ENCODE measurements at places on chromosomes 7 and 10.

- H3K4me1 ChIP-seq = no peaks in the 10 kb centered on the region
- H3K27ac ChIP-seq = no peak overlapping the region
- no peaks in the 10 kb centered on the region for H3K27me3 ChIP-seq
Observed at GRCh38 chr10:6470894-6471618, 109.0 kb downstream of the PRKCQ start.

GRCh38 chr7:138981332-138982203, at the start of gene KIAA1549:
Gene KIAA1549 (minus strand): TSS chr7:138981389. CDS start chr7:138981269, 120 bp downstream.
- no peaks in the 10 kb centered on the region for H3K27me3 ChIP-seq
- peak within 1 kb of the TSS; percentile 46 for H3K27ac ChIP-seq
- H3K4me1 ChIP-seq = peaks cover 9% of the 10 kb centered on the region
- DNase-seq = peak; percentile 78
- no peaks in the 10 kb centered on the region for H3K36me3 ChIP-seq

DNA sequence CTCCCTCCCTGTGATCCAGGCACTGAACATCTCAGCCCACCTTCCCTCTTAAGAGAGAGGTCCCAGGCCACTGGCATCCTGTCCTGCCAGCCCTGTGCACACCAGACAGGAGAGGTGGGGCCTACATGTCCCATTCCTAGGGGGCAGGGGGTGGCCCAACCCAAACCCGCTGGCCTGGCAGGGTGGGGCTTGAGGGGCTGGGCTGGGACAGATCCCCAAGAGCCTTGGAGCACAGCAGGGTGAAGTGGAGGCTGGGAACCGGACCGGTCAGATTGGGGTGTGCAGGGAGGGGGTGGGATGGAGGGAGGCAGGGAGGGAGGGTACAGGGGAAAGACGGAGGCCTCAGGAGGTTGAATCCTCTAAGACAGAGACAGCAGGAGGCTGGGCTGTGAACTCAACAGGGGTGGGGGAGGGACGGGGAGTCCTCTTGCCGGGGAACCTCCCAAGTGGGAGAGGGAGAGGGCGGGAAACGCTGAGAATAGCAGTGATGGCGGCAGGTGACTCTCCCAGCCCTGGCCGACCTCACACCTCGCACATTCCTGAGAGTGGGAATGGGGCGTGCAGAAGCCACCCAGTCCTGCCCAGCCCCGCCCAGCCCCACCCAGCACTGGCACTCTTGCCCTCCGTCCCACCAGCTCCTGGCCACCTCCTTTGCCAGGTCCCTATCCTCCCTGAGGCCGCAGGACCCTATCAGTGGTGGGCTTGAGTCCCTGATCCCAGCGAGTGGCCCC, 6.7 kb downstream of the TSC22D4 start:
- H3K36me3 ChIP-seq = no peaks in the 10 kb centered on the region
- DNase-seq = no peak
- peaks cover 2% of the 10 kb centered on the region for H3K4me1 ChIP-seq
- no peak overlapping the region for H3K4me3 ChIP-seq
- no peak overlapping the region for H3K27ac ChIP-seq

- H3K4me3 ChIP-seq = no peak overlapping the region
- no peak overlapping the region for H3K27ac ChIP-seq
- DNase-seq = no peak
- no peaks in the 10 kb centered on the region for H3K27me3 ChIP-seq
- H3K4me1 ChIP-seq = peaks cover 13% of the 10 kb centered on the region
Observed at GRCh38 chr10:71277914-71278665, 41.0 kb upstream of the SLC29A3 start.

DNA sequence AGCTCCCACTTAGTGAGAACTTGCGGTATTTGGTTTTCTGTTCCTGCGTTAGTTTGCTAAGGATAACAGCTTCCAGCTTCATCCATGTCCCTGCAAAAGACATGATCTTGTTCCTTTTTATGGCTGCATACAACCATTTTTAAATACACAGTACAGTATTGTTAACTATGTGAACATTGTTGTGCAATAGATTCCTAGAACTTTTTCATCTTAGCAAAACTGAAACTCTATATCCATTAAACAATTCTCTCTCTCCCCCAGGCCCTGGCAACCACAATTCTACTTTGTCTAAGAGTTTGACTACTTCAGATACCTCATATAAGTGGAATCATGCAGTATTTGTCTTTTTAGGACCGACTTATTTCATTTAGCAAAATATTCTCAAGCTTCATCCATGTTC, 72.4 kb upstream of the CAPZA2 start:
- no peak overlapping the region for H3K27ac ChIP-seq
- no peaks in the 10 kb centered on the region for H3K36me3 ChIP-seq
- DNase-seq = no peak
- no peaks in the 10 kb centered on the region for H3K27me3 ChIP-seq

DNA sequence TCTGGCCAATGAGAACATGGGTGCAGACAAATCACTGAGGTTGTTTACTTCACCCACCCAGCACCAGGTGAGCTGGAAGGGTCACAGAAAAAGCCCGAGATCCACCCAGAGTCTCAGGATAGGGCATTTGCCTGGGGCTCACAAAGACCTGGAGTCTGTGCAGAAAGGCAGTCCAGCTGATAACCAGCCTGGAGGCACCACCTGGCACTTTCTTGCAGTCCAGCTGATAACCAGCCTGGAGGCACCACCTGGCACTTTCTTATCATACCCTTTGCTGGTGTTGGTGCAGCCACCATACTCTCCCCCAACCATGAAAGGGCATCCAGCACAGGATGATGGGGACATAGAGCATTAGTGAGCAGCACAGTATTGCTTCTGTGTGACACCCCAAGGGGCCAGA, 104.1 kb downstream of the PPP1R3C start:
- H3K4me1 ChIP-seq = no peaks in the 10 kb centered on the region
- no peaks in the 10 kb centered on the region for H3K27me3 ChIP-seq
- DNase-seq = no peak

- no peaks in the 10 kb centered on the region for H3K36me3 ChIP-seq
- no peaks in the 10 kb centered on the region for H3K4me1 ChIP-seq
- H3K27ac ChIP-seq = no peak overlapping the region
- H3K27me3 ChIP-seq = no peaks in the 10 kb centered on the region
- no peak overlapping the region for H3K4me3 ChIP-seq
- DNase-seq = no peak
Observed at GRCh38 chr10:31140716-31141115, 109.1 kb upstream of the ZNF438 start.

GRCh38 chr7:25752154-25752553, 399.8 kb upstream of the NFE2L3 start:
- no peaks in the 10 kb centered on the region for H3K27me3 ChIP-seq
- H3K27ac ChIP-seq = no peak overlapping the region
- H3K4me1 ChIP-seq = peaks cover 3% of the 10 kb centered on the region
- no peak overlapping the region for H3K4me3 ChIP-seq
- no peaks in the 10 kb centered on the region for H3K36me3 ChIP-seq

- no peak overlapping the region for H3K27ac ChIP-seq
- no peaks in the 10 kb centered on the region for H3K36me3 ChIP-seq
- H3K27me3 ChIP-seq = no peaks in the 10 kb centered on the region
Observed at GRCh38 chr7:96310110-96310509, 11.8 kb downstream of the SLC25A13 start.

- H3K36me3 ChIP-seq = no peaks in the 10 kb centered on the region
- H3K27ac ChIP-seq = no peak overlapping the region
- H3K4me1 ChIP-seq = no peaks in the 10 kb centered on the region
- H3K27me3 ChIP-seq = no peaks in the 10 kb centered on the region
- no peak overlapping the region for H3K4me3 ChIP-seq
Observed at GRCh38 chr10:26448292-26448691, 10.2 kb downstream of the APBB1IP start.

DNA sequence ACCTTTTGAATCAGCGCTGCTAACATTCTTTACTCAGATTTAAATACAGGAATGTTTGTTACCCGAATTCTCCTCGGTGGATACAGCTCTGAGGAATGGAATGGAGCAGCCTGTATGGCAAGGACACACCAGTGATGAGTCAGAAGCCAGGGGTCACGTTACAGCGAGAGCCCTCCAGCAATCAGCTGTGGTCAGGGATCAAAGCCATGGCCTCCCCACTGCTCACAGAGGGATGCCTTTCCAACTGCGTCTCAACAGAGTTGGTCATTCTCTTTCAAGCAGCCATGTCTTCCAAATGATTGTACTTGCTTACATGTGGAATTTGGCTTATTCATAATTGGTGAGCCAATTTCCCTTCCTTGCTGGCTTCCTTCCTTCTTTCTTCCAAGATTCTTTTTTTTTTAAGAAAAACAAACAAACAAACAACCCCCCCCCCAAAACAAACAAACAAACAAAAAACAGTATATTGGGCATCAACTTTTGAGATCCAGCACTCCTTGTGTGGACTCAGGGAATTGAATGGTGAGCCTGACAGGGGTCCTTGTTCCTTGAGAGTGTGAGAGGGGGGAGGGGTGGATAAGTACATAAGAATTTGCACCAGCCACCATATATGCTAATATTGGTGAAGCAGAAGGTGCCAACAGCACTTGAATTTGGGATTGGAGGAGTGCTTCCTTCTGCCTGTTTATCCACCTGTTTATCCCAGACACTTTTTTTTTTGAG, 100.2 kb downstream of the ATXN7L1 start:
- H3K4me1 ChIP-seq = peaks cover 21% of the 10 kb centered on the region
- no peak overlapping the region for H3K4me3 ChIP-seq
- DNase-seq = peak; percentile 99
- H3K27me3 ChIP-seq = peaks cover 2% of the 10 kb centered on the region
- H3K36me3 ChIP-seq = no peaks in the 10 kb centered on the region

DNA sequence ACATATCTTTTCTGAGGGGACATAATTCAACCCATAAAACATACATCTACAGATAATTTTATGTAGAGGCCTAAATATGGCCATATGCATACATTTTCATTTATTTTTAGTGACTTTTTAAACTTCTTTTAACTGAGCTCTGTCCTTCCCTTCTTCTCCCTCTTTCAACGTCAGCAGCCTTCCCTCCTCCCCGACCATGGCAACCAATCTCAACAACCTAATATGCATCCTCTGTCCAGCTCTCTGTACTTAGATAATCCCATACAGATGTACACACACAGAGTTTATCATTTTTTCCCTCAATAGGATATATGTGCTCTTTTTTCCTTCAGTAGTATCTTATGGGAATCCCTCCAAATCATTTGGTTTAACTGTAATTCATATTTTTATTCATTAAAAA, 94.3 kb downstream of the CCDC71L start:
- DNase-seq = no peak
- H3K27ac ChIP-seq = no peak overlapping the region
- H3K36me3 ChIP-seq = no peaks in the 10 kb centered on the region
- peaks cover 7% of the 10 kb centered on the region for H3K4me1 ChIP-seq
- no peak overlapping the region for H3K4me3 ChIP-seq

DNA sequence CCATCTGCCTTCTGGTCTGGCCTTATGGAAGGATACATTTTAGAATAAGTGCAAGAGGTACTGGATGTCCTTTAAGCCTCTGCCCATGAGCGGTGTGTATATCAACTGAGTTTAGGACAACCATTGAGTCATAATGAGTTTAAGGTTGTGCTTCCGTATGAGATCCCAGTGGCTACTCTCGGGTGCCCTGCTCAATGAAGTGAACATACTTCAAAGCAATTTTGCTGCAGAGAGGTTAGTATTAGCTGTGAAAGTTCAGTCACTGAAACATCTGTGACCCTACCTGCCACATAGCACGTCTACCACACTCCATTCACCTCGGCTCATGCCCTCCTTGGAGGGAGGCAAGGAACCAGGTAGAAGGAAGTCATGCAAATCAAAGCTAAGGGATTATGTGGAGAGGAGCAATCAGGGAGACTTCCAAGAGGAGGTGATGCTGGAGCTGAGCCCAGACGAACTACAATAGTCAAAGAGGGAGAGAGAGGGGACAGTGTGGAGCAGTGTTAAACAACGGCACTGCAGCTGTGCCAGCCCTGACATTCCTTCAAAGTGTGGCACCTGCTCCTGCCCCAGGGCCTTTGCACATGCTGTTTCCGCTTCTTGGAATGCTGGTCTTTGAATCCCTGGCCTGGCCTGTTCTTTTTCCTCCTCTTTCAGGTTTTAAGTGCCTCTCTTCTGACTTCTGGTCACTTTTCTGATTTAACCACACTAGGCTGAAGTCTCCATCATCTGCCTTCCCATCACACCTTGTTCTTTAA, 25.4 kb downstream of the BTBD16 start:
- no peaks in the 10 kb centered on the region for H3K4me1 ChIP-seq
- H3K36me3 ChIP-seq = no peaks in the 10 kb centered on the region
- no peaks in the 10 kb centered on the region for H3K27me3 ChIP-seq
- no peak overlapping the region for H3K4me3 ChIP-seq
- no peak for DNase-seq

GRCh38 chr10:50506861-50507573, 116.7 kb downstream of the SGMS1 start:
- H3K36me3 ChIP-seq = no peaks in the 10 kb centered on the region
- H3K27me3 ChIP-seq = no peaks in the 10 kb centered on the region
- peaks cover 8% of the 10 kb centered on the region for H3K4me1 ChIP-seq

GRCh38 chr10:132659206-132660091, 121.9 kb downstream of the INPP5A start:
- H3K4me1 ChIP-seq = no peaks in the 10 kb centered on the region
- no peak overlapping the region for H3K4me3 ChIP-seq
- no peaks in the 10 kb centered on the region for H3K27me3 ChIP-seq
- H3K36me3 ChIP-seq = no peaks in the 10 kb centered on the region
- DNase-seq = no peak

DNA sequence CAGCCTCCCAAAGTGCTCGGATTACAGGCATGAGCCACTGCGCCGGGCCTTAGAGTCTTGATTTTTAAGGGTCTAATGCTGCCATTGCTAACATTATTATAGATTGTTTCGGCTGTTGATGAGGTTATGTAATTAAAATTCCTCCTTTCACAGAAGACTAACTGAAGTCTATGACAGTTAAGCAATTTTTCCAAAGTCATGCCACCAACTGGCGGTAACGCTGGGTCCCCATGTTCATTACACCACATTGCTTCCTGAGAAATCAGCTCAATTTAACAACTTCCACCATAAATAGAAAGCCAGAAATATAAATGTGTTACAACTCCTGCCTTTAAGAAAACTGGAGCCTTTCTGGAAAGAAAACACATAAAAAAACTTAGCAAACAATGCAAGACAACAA, 3.5 kb downstream of the ERLIN1 start:
- H3K4me1 ChIP-seq = peaks cover 2% of the 10 kb centered on the region
- H3K4me3 ChIP-seq = no peak overlapping the region
- no peak overlapping the region for H3K27ac ChIP-seq
- H3K36me3 ChIP-seq = no peaks in the 10 kb centered on the region

DNA sequence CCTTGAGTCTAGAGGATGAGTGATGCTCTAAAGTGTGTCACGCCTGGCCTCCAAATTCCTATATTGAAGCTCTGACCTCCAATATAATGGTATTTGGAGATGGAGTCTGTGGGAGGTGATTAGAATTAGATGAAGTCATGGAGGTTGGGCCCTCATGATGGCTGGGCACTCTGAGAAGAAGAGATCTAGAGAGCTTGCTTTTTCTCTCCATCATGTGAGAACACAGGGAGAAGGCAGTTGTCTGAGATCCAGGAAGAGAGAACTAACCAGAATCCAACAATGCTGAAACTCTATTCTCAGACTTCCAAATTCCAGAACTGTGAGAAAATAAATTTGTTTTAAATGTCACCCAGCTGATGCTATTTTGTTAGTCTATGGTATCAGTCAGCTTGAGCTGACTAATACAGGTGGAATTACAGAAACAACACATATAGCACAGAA, 15.1 kb downstream of the RNF216 start:
- H3K4me3 ChIP-seq = no peak overlapping the region
- no peaks in the 10 kb centered on the region for H3K36me3 ChIP-seq
- H3K4me1 ChIP-seq = no peaks in the 10 kb centered on the region

- no peak overlapping the region for H3K4me3 ChIP-seq
- H3K4me1 ChIP-seq = no peaks in the 10 kb centered on the region
- no peaks in the 10 kb centered on the region for H3K27me3 ChIP-seq
- DNase-seq = no peak
Observed at GRCh38 chr10:102068216-102068615, 3.1 kb downstream of the HPS6 start.

GRCh38 chr7:696812-697551, 29.5 kb upstream of the DNAAF5 start:
- no peak overlapping the region for H3K27ac ChIP-seq
- H3K4me3 ChIP-seq = no peak overlapping the region
- no peaks in the 10 kb centered on the region for H3K27me3 ChIP-seq
- H3K36me3 ChIP-seq = peaks cover 2% of the 10 kb centered on the region
